H4 (cell line): ENCODE measurements at places on chromosomes 7 and 10. TPM values are rescaled to one million over a fixed set of nuclear protein-coding genes. Genes with fewer than 3 reads are reported as not detected.

DNA sequence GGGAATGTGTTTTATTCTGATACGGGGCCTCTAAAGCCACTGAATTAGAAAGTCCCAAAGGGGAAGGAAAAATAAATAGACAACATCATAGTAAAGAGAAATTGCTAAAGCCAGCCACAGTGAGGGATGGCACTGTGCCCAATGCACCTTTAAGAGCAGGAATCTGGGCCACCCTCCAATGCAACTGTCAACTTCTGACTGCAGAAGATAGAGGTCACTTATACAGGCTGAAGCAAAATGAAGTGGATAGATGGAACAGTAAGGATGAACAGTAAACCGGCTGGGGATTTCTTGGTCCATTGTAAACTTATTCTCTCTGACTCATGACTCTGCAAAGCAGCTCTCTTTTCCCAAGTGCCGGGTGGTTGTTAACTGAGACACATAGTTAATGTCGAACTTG lies 54.0 kb upstream of the KCNIP2 start:
- peak; percentile 33 for DNase-seq

DNA sequence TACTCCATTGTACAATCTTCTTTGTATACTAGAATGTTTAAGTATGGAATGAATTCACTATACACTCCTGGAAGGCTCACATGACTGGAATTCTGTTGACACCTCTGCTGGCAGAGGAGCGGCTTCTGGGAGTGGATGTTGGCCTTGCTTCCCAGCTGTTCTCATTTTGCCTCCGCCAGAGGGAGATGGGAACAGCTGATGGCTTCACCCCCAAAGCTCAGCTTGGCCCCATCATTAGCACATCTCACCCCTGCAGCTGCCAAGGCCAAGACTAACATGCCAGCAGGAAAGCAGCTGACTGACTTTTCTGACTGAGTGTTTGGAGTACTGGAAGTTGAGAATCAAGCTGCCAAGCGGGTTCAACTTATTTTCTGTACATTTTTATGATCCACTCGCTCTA lies 15.1 kb downstream of the ADAM12 start:
- DNase-seq, result no peak

DNA sequence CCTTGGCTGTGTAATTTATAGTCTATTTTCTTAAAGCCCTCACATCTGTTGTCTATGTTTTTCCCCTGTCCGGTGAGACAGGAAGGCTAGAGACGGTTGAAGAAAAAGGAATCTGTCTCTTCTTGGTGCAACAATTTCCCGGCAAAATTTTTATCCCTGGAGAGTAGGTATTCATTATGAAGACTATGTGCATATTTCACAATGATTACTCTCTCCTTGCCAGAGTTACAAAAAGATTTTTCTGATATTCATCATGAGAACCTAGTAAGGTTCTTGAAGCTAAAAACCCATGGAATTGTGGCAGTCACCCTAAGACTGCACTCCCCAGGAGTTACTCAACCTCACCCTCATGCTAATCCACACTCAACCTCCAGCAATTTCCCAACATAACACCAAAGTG lies 55.0 kb upstream of the GHITM start:
- DNase-seq, result no peak

DNA sequence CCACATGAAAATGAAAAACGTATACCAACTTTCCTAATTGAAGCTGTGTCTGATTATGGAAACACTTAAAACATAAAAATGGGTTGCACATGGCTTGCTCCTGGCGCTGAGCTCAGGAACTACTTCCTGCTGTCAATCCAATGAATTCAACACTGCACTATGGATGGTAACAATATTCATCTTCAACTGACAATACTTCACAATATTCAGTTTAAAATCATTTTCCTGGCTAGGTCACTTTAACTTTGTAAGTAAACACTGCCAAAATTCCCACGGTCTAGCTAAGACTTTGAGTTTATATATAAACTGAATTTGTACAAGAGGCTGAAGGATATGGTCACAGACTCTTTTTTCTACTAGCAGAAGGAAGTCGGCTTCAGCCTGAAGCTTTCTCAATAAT lies 556.9 kb downstream of the TNS3 start:
- no peak for DNase-seq

- no peak for DNase-seq
Observed at GRCh38 chr10:80512031-80512526, 25.6 kb upstream of the SH2D4B start.

- no peak for DNase-seq
Observed at GRCh38 chr10:87961314-87961713, 97.9 kb downstream of the PTEN start.

DNA sequence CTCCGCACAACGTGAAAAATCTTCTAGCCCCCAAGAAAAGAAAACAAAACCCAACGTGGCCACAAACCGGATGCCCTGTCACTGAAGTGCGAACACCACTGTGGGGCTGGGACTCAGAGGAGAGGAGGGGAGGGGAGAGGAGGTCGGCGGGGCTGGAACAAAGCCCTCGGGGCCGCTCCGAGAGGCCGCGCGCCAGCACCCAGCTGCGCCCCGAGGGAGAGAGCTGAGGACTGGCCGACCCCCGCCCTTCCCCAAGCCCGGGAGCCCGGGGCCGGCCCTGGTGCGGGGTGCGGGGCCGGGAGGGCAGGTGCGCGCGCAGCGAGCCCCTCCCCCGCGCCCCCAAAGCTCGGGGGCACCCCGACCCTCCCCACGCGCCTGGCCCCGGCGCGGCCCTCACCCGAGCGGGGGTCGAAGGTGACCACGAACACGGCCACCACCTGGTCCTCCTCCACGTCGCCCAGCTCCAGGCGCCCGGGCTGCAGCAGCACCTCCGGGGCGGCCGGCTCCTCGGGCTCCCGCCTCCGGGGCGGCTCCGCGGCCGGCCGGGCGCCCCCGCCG lies 398 bp downstream of the DENND11 start:
- DNase-seq, result peak; percentile 24

DNA sequence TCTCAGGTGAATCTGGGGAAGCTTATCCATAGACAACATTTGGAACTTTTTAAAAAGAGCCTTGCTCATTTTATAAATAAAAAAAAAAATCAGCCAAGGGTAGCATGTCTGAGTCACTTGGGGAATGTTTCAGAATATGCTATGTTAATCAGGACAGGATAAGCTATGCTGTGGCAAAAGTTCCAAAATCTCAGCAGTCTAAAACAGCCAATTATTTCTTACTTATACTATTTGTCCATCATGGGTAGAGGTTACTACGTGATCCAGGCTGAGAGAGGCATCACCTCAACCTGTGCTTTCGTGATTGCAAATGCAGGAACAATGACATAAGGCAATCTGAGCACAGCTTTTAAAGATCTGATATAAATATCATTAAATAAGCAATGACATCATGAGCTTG lies 6.5 kb downstream of the SLC13A1 start:
- DNase-seq, result peak; percentile 39

DNA sequence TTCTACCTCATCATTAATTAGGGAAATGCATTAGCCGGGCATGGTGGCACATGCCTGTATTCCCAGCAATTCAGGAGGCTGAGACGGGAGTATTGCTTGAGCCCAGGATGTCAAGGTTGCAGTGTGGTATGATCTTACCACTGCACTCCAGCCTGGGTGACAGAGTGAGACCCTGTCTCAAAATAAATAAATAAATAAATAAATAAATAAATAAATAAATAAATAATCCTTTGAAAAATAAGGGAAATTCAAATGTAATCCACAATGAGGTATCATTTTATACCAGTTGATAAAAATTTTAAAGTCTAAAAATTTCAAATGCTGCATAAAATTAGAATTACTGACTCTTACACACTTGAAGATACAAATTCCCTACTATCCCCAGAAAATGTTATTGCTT lies 334.3 kb downstream of the ADK start:
- DNase-seq, result no peak

GRCh38 chr10:80447436-80448190 lies 6.5 kb upstream of the TSPAN14 start:
- no peak for DNase-seq

DNA sequence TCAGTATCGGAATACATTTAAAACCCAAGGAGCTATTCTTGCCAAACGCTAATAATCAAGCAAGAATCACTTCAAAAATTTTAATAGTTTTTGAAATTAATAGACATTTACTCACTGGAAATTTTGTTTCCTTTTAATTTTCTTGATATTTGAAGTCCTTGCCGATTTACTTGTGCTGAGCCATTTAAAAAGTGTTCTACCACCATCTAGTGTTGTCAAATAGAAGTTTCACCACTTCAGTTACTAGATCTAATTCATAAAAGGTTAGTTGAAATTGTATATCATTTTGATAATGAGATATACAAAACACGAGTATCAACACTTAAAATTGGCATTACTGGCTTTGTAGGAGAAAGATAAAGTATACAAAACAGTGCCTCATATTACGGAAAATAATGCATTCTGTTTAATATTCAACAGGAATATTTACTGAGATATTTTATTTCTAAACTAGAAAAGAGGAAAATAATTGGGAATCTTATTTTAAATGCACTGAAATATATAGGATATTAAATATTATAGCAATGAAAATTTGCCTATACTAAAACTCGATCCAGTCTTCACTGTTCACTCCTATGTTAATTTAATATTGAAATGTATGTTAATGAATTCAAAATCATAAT lies 664.8 kb upstream of the SEMA3D start:
- DNase-seq, result peak; percentile 71

- no peak for DNase-seq
Observed at GRCh38 chr7:142714375-142714774, 34.9 kb upstream of the PRSS1 start.

- peak; percentile 91 for DNase-seq
Observed at GRCh38 chr7:92751902-92752901, 84.2 kb downstream of the CDK6 start.

DNA sequence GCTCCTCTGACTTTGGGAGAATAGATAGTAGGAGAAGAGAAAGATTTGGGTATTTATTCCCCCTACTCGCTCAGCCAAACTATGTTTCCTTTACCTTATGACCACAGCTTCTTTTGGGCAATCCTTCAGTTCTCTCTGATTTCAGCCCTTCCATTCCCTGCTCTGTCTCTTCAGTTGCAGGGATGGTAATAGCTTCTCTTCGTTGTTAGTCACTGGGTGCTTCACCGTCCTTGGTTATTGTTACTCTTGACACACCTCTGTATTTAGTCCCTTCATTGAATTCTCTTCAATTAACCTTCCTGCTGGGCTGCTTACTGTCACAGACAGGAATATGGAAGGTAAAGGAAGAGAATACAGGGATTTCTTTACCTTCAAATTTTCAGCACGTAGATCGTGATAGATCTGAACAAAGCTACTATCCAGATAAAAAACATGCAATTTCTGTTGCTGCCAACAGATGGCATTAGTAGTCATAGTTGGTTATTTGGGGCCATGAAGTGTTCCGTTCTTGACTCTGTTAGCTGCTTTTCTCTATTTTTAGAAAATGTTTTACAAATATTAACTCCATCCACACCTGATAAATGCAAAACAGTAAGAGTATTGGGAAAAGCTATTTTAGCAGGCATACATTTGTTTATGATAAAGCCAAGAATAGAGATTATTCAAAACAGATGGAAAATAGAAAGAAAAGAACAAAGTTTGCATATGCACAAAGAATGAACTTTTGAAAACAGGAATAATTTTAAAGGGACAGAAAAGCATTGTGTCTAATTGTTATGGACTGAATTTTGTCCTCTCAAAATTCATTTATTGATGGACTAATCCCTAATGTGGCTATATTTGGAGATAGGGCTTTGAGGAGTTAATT lies 14.0 kb upstream of the PTTG1IP2 start:
- peak; percentile 57 for DNase-seq

- no peak for DNase-seq
Observed at GRCh38 chr10:5076615-5077014, 17.6 kb upstream of the AKR1C3 start.

Gene STK32C
- 13.8 and 22.2 TPM in 2 replicates for total RNA-seq

Gene AGBL3
- 1.2 TPM in 1 of 2 replicates, not detected in the other for total RNA-seq

Gene SFTPA1
- not detected in 2 replicates for total RNA-seq

Gene ARHGAP21
- 16.2 and 18.0 TPM in 2 replicates for total RNA-seq

Gene BLVRA
- total RNA-seq, result 86.1 and 109 TPM in 2 replicates

Gene GGCT
- total RNA-seq, result 127 and 144 TPM in 2 replicates

Gene NAMPT
- total RNA-seq, result 153 and 193 TPM in 2 replicates

Gene CXCL12
- 0.06 and 0.77 TPM in 2 replicates for total RNA-seq

Gene ACSL5
- total RNA-seq, result 13.5 and 13.7 TPM in 2 replicates
